Cardiac muscle cell (in vitro differentiated cells and primary cell): ENCODE measurements at places on chromosomes 1 and 21.

DNA sequence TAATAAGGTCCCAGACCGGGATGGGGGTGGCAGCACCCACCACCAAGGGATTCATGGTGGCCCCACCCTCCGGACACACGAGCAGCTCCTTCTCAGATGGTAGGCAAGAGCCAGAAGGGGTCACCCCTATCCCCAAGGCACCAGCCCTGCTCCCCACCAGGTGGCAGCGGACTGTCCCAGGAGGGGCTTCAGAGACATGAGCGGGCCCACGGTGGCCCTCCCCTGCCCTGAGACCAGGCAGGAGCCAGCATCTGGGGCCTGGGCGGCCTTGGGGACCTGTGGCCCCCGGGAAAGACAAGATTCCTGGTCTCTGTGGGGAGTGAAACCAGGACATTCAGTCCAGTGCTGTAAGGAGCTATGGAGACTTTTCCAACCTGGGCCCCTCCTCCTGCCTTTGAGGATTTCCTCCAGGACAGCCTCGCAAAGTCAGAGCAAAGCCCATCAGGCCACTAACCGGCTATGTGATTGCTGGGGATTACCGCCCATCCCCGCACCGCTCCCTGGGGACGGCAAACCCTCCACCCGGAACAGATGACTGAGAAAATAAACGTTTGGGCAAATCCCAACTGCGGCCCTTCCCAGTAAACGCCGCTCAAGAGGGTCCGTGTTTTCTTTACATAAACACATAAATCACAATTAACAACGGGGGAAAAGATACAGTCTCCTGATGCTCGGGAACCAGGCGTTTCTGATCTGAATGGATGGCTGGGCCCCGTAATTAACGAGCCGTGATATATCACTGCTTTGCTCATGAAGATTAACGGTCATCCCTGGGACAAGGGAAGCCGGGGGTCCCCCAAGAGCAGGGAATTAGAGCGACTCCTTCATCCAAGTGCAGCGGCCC, 50.9 kb upstream of the ARHGEF16 start:
- no peak for DNase-seq

GRCh38 chr1:18734461-18735223, 104.0 kb downstream of the PAX7 start:
- no peak for DNase-seq

GRCh38 chr1:156807627-156808026, 9.0 kb downstream of the SH2D2A start:
- DNase-seq: no peak

GRCh38 chr1:26582836-26583460, 53.4 kb downstream of the RPS6KA1 start:
- DNase-seq: no peak

DNA sequence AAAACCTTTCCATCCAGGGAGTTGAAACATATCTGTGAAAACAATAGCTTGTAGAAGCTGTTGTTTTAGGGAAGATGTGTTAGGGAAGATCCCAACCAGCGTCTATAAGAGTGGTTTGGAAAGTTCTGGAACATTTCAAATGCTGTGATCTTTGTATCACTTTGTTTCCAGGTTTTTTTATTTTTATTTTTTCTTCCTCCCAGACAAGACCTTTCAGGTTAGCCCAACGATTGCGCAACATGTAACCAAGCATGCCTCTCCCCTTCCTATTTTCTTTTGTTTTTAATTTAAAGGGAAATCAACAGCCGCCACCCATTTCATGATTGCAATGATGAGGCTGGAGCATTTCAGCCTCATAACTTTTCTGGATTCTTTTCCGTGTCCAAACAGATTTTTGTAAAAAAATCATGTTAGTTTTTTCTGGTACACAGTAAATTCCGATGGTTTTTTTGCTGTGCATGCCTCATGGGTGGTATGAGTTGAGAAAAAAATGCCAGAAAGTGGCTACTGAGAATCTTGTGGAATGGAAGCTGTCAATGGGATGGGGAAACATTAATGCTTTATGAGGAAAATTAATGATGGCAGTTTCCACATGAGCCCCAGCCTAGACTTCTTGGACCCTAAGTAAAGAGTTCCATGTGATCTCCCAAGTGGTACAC, 109.3 kb downstream of the RUNX1 start:
- DNase-seq: no peak

DNA sequence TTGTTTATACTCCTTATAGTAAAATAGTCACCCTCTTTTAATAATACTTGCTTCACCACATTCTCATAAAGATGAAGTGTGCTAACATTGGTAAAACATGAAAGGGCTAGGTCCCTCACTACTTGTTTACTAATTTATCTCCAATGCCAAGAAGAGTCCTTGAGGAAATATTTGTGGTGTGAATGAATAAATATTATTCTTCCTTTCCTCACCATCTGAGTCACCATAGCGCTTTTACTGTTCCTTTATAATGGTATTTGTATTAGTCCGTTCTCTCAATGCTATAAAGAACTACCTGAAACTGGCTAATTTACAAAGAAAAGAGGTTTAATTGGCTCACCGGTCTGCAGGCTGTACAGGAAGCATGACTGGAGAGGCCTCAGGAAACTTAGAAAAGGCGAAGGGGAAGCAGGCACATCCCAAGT, 222.8 kb upstream of the ZRANB2 start:
- DNase-seq: no peak

- DNase-seq: no peak
Observed at GRCh38 chr1:66557157-66557556, 23.2 kb downstream of the SGIP1 start.

DNA sequence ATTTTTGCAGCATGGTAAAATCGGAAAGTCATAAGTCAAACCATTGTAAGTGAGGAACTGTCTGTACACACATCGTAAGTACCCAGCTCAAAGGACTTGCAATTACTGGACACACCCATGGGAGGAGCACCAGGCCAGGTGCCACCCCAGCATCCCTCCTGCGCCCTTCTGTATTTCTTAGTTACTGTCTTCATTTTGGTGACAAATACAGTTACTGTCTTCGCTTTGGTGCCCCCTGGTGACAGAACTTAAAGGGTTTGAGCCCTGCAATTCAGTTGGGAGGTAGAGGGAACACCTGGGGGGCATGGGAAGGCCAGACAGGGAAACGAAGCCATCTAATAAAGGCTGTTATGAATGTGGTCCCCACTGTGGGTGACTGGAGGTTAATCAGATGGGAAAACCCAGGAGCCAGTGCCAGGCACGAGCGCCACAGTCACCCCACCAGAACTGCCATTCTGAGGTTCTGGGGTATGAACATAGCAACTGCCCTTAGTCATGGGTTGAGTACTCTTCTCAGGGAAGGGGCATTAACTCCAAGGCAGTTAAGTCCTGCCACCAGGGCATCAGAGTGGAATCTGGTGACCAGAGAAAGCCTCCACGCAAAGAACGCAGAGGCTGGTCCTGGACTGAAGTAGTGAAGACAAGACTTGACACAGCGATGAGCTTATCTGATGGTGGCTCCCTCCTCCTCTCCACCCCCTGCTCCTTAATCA, 612.9 kb downstream of the PTPRU start:
- DNase-seq: peak; percentile 36

DNA sequence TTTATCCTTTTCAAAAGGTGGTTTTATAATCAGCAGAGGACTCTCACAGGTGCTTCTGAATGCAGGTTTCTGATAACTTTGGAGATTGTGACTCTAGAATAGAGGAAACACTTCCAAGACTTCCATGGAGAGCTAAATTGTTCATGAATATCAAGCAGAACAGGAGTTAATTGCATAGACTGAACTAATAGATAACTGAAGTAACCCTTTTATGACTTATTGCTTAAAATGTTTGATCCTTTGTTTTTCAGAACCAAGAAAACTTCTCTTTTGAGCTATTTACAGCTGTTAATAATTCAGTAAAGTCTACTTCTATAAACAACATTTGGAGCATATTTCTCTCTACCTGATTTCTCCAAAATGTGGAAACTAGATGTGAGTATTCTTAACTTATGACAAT, 19.9 kb downstream of the TEX46 start:
- no peak for DNase-seq

- no peak for DNase-seq
Observed at GRCh38 chr1:2345297-2346075, 45.9 kb downstream of the MORN1 start.

DNA sequence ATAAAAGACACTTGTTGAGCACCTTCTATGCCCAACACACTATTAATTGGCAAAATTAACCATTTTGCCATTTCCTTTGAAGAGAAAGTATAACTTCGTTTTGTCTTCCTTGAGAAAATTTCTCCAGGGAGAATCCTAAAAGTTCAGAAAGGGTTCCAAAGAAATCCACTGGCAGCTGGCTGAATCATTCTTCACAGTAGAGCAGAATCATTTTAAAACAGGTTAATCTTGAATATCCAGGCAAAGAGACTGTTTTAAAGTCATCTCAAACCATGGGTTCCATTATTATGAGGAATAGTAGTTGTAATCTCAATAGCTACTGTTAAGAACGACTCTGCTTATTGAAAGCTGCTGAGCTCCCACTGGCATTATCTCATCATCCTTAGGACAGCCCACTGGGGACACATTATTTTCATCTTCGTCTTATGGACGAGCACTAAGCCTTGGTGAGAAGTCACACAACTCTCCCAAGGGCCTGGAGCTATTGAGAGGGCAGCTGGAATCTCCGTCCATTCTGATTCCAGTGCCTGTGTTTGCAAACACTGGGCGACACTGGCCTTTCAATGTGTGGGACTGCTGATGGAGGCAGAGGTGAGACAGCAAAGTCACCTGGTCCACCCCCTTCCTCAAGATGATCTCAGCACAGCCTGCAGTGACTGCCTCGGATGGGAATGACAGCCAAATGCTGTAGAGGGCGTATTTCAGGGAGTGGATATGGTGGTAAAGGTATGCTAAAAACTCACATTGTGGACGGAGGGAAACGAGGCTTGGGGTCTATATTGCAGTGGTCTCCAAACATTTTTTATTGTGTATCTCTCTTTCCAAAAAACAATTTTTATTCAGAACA, 15.3 kb upstream of the PGBD5 start:
- no peak for DNase-seq

- DNase-seq: peak; percentile 49
Observed at GRCh38 chr1:86913399-86913895, 479 bp downstream of the SELENOF start.

GRCh38 chr1:157932069-157932468, 61.4 kb upstream of the KIRREL1 start:
- DNase-seq: no peak

GRCh38 chr1:185267301-185267700, 49.7 kb downstream of the IVNS1ABP start:
- no peak for DNase-seq

- DNase-seq: no peak
Observed at GRCh38 chr1:241695246-241696171, 43.4 kb downstream of the WDR64 start.

DNA sequence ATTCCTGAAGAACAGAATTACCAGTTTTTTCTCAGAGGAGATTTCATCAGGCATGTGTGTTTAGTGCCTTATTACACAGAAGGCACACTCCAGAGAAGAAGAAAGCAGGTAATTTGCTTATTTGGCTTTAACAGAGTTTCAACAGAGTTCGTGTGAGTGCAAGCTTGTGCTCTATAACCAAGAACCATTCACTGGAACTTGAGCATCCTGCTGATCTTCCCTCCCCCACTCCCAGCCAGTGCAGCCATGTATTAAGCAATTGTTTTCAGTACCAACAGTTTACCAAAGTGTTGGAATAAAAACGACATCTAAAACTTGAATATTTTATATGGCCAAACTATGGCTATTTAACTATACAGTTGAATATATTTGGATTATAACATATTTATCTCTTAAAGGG, 4.3 kb downstream of the MGST3 start:
- DNase-seq: no peak

- DNase-seq: no peak
Observed at GRCh38 chr1:211586538-211586937, 7.6 kb upstream of the SLC30A1 start.

- peak; percentile 93 for DNase-seq
Observed at GRCh38 chr1:159015440-159015909, 5.8 kb downstream of the IFI16 start.

DNA sequence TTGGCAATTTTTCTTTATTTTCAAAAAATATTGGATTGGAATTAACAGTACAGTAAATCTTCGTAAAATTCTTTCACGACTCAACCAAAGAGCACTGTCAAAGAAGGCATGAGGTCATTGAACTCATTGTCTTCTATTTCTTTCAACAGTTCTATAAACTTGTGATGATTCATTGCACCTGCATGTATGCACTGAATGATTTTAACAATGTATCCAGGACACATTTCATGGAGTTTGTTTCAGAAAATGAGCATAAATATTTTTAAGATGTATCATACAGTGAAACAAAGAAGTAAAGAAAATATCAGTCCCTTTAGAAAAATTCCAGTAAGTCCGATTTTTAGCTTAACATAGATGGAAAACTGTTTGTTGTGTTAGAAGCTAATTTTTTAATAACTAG, 33.6 kb upstream of the CD34 start:
- DNase-seq: peak; percentile 5

GRCh38 chr1:62250126-62250726, 55.6 kb downstream of the L1TD1 start:
- DNase-seq: no peak

DNA sequence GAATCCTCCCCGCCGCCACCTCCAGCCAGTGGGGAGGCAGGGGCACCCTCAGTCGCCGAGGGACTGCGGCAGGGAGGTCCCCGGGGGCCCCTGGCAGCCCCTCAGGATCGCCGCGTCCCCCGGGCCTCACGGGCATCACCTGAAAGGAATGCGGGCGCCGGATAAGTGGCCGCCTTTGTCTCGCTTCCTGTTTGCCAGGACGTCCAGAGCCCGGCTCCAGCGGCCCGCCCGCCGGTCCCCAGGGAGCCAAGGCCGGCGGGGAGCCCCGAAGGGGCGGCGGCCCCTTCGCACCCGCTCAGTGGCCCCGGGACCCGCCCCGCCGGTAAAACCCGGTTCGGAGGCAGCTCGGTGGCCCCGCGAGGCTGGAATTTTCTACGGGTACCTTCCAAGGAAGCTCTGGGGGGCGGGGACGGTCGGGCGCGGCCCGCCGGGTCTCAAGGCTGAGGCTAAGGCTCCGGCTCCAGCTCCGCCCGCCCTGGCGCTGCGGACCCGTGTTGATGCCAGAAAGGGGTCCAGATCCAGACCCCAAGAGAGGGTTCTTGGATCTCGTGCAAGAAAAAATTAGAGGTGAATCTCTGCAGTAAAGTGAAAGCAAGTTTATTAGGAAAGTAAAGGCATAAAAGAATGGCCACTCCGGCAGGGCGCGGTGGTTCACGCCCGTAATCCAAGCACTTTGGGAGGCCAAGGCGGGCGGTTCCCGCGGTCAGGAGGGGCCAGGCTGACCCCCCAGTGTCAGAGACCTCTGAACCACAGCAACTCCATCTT, 12.6 kb downstream of the TINAGL1 start:
- peak; percentile 37 for DNase-seq
